K562 (cell line): ENCODE measurements at places on chromosomes 5 and 9.

DNA sequence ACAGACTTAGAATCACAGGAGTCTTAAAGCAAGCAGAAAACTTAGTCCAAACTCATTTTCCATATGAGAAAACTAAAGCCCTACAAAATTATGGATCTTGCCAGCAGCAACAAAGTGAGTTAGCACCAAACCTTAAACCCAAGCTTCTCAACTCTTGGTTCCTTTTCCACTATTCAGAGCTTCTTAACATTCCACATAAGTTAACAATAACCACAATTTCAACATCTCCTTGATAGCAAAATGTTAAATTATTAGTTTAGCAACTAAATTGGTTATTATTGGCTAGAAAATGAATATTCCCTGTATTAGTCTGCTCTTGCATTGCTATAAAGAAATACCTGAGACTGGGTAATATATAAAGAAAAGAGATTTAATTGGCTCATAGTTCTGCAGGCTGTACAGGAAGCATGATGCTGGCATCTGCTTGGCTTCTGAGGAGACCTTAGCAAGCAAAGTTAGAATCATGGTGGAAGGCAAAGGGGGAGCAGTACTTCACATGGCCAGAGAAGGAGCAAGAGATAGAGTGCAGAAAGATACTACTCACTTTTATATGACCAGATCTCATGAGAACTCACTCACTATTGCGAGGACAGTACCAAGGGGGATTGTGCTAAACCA lies 26.2 kb upstream of the ARSB start:
- DNase-seq = no peak

GRCh38 chr5:79573983-79574890 lies 38.0 kb upstream of the TENT2 start:
- no peak for DNase-seq

- DNase-seq = no peak
These were observed 139.3 kb upstream of the SHB start for GRCh38 chr9:38208206-38208901.

GRCh38 chr5:142872795-142873194 lies 102.6 kb downstream of the ARHGAP26 start:
- DNase-seq = no peak

DNA sequence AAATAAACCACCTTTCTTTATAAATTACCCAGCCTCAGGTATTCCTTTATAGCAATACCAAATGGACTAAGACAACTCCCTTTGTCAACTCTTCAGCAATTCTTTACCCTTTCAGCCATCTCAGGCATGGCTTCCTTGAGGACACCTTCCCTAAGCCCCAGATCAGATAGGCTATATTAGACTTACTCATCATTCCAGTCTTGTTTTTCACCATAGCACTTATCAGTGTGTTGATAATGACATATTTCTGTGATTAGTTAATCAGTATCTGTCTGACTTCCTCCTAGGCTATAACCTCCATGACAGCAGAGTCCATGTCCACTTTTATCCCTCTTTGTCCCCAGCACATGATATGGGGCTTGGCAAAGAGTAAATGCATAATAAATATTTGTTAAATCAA lies 238.1 kb downstream of the ACTL7B start:
- DNase-seq = no peak

GRCh38 chr5:5756762-5757161 lies 334.3 kb downstream of the ICE1 start:
- DNase-seq = no peak
